ENCODE measurements at places on chromosomes 1 and 21.

- DNase-seq = no peak
These were observed 36.5 kb downstream of the FBXO2 start for GRCh38 chr1:11617741-11618140.

GRCh38 chr1:213244664-213245091, 193.6 kb downstream of the RPS6KC1 start:
- DNase-seq = no peak

DNA sequence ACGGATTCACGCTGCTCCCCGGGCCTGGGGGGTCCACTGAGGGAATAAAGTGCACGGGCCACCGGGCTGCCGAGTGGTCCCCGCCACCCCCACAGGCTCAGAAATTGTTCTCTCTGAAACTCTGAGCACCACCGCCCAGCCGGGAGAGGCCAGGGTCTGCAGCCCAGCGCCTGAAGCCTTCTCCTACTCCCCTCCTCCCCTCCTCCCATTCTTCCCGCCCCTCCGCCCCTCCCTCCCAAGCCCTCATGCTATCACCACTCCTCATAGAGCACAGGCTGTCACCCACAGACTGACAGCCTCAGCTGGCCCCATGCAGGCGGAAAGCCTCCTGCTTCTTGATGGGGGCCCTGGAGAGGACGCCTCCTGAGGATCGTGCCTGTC, 707 bp upstream of the GPR153 start:
- DNase-seq = no peak

- no peak for DNase-seq
These were observed 50.5 kb downstream of the ABL2 start for GRCh38 chr1:179178950-179179349.

DNA sequence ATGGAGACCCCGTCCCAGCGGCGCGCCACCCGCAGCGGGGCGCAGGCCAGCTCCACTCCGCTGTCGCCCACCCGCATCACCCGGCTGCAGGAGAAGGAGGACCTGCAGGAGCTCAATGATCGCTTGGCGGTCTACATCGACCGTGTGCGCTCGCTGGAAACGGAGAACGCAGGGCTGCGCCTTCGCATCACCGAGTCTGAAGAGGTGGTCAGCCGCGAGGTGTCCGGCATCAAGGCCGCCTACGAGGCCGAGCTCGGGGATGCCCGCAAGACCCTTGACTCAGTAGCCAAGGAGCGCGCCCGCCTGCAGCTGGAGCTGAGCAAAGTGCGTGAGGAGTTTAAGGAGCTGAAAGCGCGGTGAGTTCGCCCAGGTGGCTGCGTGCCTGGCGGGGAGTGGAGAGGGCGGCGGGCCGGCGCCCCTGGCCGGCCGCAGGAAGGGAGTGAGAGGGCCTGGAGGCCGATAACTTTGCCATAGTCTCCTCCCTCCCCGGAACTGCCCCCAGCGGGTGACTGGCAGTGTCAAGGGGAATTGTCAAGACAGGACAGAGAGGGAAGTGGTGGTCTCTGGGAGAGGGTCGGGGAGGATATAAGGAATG, 505 bp downstream of the LMNA start:
- DNase-seq = no peak

DNA sequence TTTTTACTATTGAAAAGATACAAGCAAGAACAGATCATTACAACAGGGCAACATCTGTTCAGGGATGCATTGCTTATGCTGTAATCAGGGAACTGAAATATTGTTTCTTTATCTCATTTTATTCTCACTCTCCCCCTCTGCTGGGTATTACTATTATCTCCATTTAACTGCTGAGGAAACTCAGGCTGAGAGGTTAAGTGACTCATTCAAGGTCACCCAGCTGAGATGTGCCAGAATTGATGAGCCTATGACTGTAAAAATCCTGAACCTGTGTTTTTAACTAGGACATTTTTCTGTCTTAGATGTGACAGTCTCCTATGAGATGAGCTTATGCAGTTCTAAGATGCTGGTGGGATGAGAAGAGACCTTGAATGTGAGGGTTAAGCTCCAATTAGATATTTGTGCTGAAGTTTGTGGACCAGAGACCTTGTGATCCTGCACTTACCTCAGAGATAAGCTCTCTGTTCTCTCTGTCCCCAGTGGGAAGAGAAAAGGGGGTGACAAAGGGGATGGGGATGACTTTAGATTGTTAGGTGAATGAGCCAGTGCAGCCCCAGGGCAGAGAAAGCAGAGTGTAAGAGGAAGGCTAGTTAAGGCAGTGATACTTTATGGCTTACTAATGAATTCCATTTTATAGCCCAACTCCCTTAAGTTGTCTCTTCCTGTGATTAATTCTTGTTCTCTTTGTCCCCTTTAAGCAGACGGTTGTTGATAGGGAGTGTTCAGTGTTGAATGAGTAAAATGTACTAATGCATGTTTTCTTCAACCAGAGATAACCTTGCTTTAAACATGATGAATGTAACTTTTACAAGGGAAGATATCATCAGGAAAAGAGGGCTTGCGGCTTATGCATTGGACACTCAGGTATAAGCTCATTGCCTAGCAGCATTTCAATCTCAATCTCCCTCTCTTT, 111.4 kb downstream of the HLX start:
- DNase-seq = no peak

Measured in cortex of kidney (tissue), 1 donor.